ENCODE measurements at places on chromosomes 1 and 21.
A peak's percentile ranks its signal among the peaks of the same experiment; 100 is the strongest.

- peak; percentile 63 for DNase-seq
Observed at GRCh38 chr1:169348383-169349036, 19.1 kb downstream of the NME7 start.

DNA sequence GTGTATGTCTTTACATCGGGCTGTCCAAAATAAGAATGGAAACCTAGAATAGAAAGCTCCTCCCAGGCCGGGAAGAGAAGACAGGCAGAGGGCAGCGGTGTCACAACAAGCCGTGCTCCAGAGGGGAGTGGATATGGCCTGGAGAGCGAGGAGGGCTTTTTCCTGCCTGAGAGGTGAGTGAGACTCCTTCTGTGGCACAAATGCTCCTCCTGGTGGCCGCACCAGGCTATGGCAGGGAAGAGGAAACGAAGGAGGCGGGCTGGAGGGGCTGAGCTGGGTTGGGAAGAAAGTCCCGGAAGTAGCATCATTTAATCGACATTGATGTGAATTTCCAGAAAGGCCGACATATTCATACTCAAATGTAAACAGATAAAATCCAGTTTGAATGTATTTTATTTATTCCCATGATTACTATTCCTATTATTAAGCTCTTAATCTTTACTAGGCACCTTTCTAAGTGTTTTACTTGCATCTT is 54.7 kb downstream of the MEF2D start:
- DNase-seq = peak; percentile 28

GRCh38 chr1:231923491-231924041 is 297.0 kb downstream of the DISC1 start:
- DNase-seq = no peak

- DNase-seq = no peak
Observed at GRCh38 chr1:54774820-54775498, 10.6 kb upstream of the PARS2 start.

DNA sequence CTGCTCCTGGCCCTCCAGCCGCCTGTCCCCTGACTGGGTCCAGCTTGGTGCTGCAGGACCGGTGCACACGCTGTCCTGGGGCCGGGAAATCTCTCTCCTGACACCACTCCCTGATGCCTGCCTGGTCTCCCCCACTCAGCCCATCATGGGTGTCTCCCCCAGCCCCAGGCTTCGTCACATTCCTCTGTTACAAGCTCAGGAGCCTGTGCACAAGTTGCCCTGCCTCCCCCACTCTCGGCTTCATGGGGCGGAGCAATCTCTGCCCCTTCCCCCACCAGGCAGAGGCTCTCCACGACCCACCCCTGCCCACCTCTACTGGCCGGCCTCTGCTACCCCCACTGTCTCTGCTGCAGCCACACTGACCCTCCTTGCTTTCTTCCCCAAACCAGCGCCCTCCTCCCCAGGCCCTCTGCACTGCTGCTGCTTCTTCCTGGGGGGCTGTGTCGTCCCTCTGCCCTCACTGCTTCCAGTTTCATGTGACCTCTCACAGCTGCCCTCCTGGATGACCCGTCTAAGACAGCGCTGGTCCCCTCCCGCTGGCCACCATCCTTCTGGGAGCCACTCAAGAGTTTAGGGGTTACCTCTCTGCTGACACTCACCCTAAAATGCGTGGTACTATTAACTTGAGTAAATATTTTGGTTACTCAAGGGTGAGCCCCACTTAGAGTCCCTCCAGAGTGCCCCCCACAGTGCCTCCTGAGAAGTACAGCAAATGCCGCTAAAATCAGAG is 5.7 kb upstream of the RIPK4 start:
- DNase-seq = no peak

DNA sequence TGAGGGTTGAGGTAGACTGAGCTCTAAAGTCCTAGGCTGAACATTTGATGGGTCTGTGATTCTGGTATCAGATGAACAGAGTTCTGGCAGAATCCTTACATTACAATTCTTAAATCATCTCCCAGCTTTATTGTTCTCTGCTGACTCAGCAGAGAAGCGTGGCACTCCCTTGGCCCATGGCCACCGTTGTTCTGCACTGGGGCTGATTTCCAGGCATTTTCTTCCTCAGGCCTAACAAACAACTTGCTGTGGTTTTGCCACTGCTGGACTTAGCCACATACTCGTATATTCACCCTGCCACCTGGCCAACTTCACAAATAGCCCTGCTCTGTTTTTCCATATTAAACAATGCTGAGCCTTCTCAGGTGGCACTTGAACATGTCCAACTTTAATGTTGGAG is 223.2 kb downstream of the TNR start:
- DNase-seq = peak; percentile 10

- DNase-seq = peak; percentile 15
Observed at GRCh38 chr1:117312453-117313138, 54.7 kb upstream of the MAN1A2 start.

- no peak for DNase-seq
Observed at GRCh38 chr21:17572431-17572830, 40.3 kb downstream of the BTG3 start.

- no peak for DNase-seq
Observed at GRCh38 chr1:92901699-92902405, 59.4 kb downstream of the DIPK1A start.

- DNase-seq = no peak
Observed at GRCh38 chr1:59903141-59903754, 23.3 kb downstream of the CYP2J2 start.

DNA sequence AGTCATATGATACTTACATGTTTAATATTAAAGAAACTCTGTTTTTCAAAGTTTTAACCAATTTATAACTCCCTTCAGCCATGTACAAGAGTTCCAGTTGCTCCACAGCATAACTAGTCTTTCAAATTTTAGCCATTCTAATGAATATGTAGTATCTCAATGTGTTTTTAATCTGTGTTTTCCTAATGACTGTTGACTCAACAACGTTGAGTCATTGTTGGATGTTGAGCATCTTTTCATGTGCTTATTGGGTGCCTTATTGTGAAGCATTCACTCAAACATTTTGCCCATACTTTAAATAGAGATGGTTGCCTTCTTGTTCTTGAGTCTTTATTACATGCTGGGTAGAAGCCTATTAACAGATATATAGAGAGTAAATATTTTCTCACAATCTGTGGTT is 240.2 kb upstream of the LYPLAL1 start:
- DNase-seq = no peak

GRCh38 chr1:94723894-94724293 is 96.3 kb upstream of the SLC44A3 start:
- no peak for DNase-seq

GRCh38 chr1:6261615-6261995 is 707 bp upstream of the GPR153 start:
- no peak for DNase-seq
